ENCODE measurements at places on chromosomes 7 and 10.

- no peak for DNase-seq
Measured at GRCh38 chr7:85765698-85766298, 578.9 kb upstream of the SEMA3D start.

GRCh38 chr10:77070346-77070745 is 567.3 kb downstream of the KCNMA1 start:
- DNase-seq: no peak

DNA sequence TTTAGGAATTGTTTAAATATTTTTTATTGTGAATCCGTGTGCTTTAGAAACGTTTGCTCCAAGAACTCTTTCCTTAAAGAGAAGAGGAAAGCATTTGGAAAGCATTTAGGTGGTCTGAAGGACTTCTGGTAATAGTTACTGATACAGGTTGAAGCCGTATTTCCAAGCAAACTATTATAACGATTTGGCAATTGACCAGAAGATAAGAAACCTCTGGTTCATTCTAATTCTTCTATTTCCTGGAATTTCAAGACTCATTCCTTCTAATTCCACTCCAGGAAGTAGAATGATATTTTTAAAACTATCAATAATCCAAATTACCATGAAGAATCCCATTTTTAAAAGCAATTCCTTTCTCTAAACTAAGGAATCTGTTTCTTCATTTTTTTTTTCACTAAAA is 158.9 kb upstream of the AGR3 start:
- DNase-seq: no peak

DNA sequence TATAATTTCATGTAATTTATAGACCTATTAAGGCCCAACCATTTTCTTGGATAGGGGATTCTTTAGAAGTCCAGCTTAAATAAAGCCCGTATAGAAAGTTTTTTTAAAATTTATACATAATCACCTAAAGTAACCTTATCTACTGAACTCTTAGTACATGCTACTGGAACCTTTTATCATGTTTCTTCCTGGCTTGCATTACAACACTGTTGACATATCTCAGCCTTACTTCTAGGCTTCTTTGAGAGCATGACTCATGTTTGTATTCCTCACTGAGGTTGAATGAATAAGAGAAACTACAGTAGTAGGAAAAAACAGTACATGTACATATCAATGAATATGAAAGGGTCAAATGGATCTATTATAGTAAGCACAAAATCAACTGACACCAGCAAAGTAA is 8.2 kb upstream of the MAGI2 start:
- no peak for DNase-seq

GRCh38 chr10:3806603-3807002 is 21.6 kb upstream of the KLF6 start:
- DNase-seq: no peak

- no peak for DNase-seq
Measured at GRCh38 chr10:51034769-51035168, 39.5 kb upstream of the PRKG1 start.

DNA sequence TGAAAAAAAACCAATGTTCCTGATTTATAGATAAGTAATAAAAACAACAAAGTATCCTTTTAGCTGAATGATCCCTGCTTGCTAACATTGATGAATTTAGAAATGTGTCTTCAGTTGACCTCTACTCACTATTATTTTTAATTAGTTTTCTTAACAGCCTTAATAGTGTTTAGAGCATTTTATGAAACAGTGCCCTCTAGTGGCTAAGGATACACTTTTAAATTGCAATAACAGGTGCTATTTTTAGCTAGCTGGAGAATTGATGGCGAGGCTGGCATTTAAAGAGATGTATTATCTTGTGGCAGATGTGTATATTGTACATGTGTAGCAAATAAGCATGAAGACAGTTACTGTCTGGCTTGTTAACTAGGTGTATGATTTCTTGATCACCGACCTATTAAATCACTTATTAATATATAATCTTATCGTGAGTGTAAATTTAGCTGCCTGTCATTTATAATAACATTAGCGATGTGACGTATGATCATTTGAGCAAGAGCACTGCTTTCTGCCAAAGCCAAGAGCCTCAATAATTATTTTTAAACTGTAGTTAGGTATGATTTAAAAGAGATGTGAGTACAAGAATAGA is 451.9 kb downstream of the DPP6 start:
- DNase-seq: no peak

DNA sequence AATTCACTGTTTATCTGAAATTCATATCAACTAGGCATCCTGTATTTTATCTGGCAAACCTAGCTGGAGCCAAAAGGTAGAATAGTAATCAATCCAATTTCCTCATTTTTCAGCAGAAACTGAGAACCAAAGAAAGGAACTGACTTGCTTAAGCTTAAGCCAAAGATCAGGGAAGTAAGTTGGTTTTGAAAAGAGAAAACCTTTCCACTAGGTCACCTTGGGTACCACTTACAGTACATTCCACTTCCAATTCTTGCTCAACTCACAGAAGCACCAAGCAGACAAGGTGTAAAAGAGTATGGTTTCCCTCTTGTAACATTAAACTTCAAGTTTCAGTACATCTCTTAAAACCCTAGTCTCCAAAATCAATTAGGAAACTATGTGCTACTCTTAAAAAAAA is 79.6 kb downstream of the ZFAND4 start:
- DNase-seq: no peak

GRCh38 chr10:103696411-103697145 is 158.8 kb downstream of the SH3PXD2A start:
- peak; percentile 40 for DNase-seq

DNA sequence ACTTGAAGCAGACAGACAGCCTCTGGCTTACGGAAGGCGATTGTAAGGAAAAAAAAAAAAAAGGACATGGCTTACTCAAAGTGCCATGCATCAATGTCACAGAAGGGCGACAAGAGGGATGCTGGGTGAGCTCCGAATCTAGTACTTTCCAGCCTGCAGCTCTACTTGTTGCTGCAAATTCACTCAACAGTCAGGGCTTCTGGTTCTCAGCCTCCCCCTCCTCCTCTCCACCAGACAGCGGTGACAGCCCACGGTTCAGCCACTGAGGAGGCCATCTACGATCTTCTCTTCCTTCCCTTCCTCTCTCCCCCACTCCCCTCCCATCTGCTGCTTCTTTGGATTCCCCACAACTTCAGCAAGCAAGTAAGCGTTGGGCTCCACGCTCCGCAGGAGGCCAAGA is 63.5 kb downstream of the PRKAG2 start:
- DNase-seq: no peak

GRCh38 chr7:97117035-97117371 is 495 bp upstream of the SDHAF3 start:
- DNase-seq: no peak

DNA sequence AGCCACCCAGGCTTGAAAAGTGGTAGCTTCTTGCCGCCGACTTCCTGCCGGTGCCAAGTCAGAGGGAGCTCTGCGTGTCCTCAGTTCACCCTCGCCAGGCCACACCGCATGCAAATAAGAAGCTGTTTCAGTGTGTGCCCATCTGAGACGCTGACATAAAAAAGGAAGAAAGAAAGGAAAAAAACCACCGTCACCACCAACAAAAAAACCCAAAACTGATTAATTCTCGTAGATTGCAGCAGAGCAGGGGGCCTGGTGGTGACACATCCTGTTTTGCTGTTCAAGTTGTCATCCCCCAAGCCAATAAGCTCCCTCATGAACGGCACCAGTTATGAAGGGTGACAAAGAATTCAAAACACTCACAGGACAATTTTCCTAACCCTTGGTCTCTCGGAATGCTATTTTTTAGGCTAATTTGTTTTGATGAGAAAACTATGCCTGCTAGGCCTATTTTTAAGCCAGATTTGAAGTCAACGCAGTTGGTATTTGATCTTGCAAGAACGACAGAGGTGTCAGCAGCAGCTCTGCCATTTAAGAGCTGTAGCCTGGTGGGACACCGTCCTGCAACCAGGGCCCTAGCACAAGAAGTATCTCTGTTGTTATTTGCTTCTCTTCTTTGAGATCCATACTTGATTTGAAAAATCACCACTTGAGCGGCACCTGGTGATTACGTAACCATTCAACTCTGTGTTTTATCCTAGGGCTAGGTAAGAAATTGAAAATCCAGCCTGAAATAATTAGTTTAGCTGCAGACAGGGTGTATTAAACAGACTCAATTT is 145.6 kb downstream of the PFKFB3 start:
- peak; percentile 83 for DNase-seq

DNA sequence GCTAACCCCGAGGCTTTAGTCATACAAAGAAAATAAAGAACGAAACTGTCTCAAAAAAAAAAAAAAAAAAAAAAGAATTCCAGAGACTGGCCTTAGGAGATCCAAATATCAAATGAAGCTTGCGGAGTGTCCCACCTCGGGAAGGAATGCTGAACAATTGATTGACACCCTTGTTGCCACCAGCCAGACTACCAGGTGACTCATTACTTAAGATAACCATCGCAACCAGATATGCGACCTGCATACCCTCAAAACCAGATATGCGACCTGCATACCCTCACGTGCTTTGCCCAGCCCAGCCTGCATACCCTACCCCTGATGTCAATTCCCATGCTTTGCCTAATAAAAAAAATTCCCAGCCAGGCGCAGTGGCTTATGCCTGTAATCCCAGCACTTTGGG is 2.7 kb upstream of the PRKRIP1 start:
- DNase-seq: no peak

Data from stimulated activated effector memory CD8-positive, alpha-beta T cell treated with anti-CD3 and anti-CD28 coated beads, Interleukin-12 subunit alpha, Interleukin-12 subunit beta, amount 100 ng/mL, for 72 hours (primary cell).